ENCODE measurements at places on chromosomes 11 and 22.

GRCh38 chr11:61472282-61472681 lies 36.3 kb upstream of the LRRC10B start:
- no peak for DNase-seq

DNA sequence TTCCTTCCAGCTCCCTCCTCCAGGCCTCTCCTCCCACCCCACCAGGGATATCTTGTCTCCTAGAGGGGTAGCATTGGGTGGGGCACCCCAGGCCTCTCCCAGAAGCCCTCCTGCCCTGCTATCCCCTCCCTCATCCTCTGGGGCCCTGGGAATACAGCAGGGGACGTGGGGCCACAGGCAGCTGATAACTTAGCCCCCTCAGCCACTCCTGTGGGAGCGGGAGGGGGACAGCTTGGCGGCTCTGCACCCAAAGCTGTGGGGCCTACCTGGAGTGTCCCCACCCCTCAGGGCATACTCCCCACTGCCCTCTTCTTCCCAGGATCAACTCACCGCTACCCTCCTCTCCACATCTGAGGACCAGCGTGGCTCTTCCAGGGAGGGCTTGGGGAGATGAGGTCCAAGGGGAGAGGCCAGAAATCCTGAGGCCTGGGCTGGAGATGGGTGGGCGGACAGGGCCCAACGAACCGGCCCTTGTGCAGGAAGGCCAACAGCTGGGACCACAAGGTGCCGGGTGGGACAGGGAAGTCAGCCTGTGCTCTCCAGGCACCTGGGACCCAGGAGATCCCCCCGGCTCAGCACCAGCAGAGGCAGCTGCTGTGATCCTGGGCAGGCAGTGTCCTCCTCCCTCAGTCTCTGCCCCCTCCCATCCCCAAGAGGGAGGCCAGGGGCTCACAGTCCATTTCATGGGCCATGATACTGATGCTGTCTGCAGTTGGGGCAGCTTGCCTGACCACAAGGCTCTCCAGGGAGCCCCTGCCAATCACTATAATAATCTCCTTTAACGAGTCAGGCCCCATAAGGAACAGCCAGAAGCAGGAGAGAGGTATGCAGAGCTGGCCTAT lies 23.2 kb downstream of the NEAT1 start:
- DNase-seq, result no peak

- DNase-seq, result no peak
These were observed 38.3 kb downstream of the IGLL5 start for GRCh38 chr22:22925805-22926369.

- DNase-seq, result no peak
These were observed 2.4 kb upstream of the E2F8 start for GRCh38 chr11:19243143-19243542.

DNA sequence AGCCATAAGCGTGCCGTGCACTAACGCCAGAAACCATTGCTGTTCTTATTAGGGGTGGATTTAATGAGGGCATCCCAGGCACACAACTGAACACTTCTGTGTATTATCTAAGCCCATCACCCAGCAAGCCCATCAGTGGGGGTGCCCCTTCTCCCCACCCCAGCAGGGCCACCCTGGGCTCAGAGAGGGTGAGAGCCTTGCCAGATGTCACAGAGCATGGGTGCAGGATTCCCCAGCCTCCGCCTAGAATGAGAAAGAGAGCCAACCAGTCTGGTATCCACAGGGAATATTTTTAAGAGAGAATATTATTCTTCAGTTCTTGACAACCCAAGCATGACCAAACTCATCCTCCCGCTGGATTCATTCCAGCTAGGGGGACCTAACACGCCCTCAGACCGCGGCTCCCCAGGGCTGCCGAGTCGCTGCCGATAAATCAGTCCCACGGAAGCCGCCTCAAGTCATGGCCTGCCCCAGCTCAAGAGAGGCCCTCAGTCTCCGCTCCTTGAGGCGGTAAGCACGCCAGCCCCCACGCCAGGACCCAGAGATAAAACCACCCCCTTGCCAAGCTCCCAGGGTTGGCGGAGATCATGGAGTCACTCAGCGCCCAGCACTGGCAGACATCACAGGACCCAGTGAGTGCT lies 47.2 kb downstream of the MN1 start:
- DNase-seq, result no peak

DNA sequence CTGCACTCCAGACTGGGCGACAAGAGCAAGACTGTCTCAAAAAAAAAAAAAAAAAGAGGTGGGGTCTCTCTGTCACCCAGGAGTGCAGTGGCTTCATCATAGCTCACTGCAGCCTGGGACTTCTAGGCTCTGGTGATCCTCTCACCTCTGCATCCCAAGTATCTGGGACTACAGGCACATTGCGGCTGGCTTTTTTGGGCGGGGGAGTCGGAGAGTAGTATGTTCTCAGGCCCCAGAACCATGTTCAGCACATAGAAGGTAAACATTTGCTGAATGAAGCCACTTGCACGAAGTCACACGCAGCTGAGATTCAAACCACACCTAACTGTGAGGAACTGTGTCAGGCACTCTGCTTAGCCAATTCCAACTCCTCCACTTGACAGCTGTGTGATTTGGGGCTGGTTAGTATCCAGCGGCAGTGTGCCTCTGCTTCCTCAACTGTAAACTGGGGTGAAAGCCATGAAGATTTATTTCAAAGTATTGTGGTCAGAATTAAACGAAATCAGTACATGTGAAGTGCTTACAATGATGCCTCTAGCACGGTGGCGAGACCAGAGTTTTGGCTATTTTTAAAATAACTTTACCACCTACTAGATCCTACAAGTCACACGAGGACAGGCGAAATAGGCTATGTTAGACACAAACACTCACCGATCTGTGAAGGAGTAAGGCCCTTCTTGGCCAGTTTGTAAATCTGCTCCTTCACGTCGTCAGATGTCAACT lies 789 bp downstream of the RPS13 start:
- DNase-seq, result no peak

GRCh38 chr22:36701965-36702621 lies 1.5 kb downstream of the CACNG2 start:
- no peak for DNase-seq

GRCh38 chr11:134331354-134332188 lies at the start of gene GLB1L2:
TSS of gene GLB1L2 (plus strand) at chr11:134331988. CDS start at chr11:134332062, 74 bp downstream.
- DNase-seq, result peak; percentile 91

- DNase-seq, result no peak
These were observed 26.9 kb upstream of the LDHA start for GRCh38 chr11:18367431-18367830.

GRCh38 chr11:119964136-119965025 lies 173.5 kb downstream of the TRIM29 start:
- no peak for DNase-seq

DNA sequence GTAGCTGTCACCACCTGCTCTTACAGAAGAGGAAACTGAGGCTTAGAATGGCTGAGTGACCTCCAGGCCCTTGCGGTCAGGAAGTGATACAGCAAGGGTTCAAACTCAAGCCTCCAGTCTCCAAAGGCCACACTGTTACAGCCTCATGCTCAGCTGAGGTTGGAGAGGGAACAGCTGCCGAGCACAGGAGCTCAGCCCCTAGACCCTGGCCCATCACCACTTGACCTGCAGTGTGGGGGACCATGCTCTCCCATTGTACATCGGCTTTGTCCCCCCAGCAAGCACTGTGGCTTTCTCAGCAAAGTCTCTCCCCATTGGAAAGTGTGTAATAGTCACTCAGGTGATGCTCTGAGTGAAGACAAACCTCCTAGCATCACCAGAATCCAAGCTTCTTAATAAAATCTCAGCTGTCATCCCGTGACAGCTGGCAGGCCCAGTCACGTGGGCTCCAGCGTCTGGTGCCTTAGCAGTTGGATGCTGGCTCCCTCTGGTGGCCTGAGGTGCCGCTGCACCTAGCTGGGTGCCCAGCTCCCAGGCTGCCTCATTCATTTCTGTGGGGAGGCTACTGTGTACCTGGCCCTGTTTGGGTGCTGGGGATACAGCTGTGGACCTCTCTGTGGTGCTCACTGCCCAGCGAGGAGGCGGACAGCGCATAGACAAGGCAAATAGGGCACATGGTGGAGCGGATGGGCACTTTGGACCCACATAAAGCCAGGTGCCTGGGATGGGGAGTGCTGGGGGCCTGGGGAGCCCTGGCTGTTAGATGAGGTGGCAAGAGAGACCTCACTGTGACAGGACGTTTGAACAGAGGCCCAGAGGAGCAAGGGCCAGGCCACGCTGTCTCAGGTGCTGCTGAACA lies 19.1 kb upstream of the MYRF start:
- DNase-seq, result peak; percentile 99

DNA sequence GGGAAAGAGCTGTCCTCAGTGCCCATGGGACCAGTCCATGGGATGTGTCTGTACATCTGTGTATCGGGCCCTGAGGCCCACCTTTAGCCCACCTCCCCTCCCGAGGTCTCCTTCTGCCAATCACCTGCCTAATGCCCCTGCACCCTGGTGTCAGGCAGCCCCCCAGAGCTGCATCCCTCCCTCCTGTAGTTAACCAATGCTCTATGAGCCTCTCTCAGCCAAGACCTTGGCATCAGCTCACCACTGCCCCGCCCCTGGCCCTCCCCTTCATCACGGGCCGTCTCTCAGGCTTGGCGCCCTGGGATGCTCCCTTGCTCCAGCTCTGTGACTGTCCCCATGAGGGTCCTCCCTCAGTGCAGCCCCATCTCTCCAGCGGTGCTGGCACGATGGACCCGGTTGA lies 18.5 kb downstream of the MGAT3 start:
- no peak for DNase-seq

GRCh38 chr11:61516675-61517572 lies 8.4 kb downstream of the LRRC10B start:
- peak; percentile 100 for DNase-seq

Measured in D721Med (cell line).